RCC 7860 (cell line): ENCODE measurements at places on chromosomes 7 and 10.

GRCh38 chr7:100629117-100629716 is 12.1 kb downstream of the TFR2 start:
- DNase-seq = no peak

GRCh38 chr7:150942001-150942590 is 36.0 kb downstream of the KCNH2 start:
- no peak for DNase-seq

- DNase-seq = no peak
These were observed 7.4 kb upstream of the ZMYND11 start for GRCh38 chr10:127612-128432.

GRCh38 chr10:83953589-83953988 is 185.7 kb upstream of the GHITM start:
- DNase-seq = no peak

GRCh38 chr7:17558135-17558534 is 259.7 kb downstream of the AHR start:
- DNase-seq = no peak

DNA sequence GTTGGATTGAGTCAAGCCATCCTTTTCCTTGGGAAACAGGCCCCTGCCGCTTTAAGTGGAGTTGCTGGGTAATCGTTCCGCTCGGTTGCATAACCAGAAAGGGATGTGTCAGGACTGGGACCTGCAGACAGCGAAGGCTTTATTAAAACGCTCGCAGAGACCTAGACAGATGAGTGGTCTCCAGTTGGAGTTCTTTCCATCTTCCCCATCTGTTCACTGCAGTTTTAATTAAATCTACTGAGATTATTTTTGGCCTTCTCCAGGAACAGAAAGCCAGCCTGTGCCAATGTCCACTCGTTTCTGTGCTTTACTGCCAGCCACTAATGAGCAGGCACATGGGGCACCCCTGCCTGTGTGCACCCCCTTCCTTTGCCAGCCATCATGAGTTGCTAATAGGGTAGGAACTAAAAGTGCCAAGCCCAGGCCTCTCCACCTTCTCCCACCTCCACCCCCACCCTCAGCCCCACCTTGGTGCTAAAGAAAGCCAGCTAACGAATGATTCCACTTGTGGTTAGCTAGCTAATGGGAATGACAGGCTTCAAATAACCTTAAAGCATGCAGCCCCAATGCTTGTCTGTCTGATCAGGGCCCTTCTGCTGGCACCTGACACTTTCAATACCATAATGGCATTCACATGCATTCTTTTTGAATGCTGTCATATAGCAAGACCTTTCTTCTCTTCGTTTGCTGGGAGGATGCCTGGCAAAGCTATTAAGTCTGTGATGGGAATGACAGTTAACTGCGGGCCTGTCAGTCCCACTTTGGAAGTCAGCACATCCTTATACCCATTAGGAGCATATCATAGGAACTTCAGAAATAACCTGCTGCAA is 556.8 kb upstream of the GALNT17 start:
- DNase-seq = peak; percentile 50

- no peak for DNase-seq
These were observed 24.9 kb upstream of the WDFY4 start for GRCh38 chr10:48659790-48660189.

- DNase-seq = no peak
These were observed 280.5 kb downstream of the WDR11 start for GRCh38 chr10:121131426-121132265.

DNA sequence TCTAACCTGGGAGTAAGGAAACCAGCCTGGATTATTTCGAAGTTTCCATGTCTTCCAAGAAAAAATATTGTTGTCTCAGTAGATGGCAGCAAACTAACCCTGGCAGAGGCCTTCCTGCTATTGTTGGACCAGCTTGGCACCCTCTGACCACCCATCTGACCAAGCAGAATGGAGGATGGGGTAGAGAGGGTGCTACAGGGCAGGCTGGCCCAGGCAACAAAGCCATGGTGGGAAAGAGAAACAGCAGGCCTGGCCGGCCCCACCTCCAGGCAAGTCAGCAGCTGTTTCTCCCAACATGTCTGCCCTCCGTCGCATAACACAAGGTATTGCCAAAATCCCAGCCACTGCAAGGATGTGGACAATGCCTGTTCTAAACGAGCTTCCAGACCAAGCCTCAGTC is 95.0 kb downstream of the FAM53B start:
- DNase-seq = no peak

DNA sequence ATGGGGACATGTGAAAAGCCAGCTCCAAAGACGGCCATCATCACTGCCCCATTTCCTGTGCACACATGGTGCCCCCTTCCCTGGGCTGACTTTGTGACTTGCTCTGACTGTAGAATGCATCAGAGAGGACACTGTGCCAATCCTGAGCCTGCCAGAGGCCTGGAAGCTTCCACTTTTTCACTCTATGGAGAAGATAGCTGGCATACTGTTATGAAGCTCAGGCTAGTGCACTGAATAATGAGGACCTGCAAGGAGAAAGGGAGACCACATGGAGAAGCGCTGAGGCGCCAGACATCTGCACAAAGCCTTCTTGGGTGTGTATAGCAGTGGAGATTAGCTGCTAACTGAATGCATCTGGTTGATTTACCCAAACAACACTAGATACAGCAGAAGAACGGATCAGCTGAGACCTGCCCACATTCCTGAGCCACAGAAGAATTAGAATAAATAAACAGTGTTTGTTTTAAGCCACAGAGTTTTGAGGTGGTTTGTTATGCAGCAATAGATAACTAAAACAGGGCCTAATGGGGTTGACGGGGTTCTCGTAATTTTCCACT is 58.9 kb upstream of the C10orf90 start:
- DNase-seq = no peak

- DNase-seq = peak; percentile 9
These were observed 7.6 kb downstream of the SERPINE1 start for GRCh38 chr7:101134399-101134980.

- no peak for DNase-seq
These were observed 42.8 kb downstream of the PDGFA start for GRCh38 chr7:476736-477360.

- DNase-seq = no peak
These were observed 533.0 kb downstream of the PTPRN2 start for GRCh38 chr7:158054611-158055010.

GRCh38 chr7:120920591-120921274 is 29.8 kb upstream of the ING3 start:
- DNase-seq = no peak

GRCh38 chr7:98329791-98330373 is 48.4 kb downstream of the BRI3 start:
- DNase-seq = peak; percentile 85

DNA sequence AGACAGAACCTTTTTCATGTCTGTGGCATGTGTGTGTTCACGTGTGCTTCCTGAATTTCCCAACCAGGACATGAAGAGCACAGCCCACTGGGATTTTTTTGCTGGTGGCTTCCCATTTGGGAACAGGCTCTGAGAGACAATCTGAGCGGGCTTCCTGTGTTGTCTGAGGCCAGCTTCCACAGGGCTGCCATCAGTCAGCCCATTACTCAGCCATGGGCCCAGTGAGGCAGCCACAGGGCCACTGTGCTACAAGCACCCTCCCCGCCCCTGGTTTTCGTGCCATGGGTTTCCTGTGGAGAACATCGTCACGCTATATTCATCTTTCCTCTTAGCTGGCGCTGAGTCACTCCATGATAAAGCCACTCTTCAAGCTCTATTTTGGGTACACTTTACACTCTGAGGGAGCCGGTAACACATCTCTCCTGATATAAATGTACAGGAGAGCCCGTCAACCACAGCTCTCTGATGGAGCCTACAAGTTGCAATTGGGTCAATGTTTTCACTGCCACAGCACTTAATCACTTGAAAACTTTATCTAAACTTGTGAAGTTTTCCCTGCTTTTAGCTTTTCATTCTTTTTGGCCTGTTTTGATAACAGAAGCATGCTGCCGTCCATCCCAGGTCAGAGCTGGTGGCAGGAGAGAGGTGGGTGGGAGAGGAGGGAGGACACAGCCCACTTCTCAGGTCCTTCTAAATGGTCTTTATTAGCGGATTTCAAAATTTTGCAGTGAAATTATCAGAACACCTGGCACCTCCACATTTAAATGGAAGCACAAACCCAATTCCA is 96.9 kb downstream of the HIPK2 start:
- peak; percentile 99 for DNase-seq

GRCh38 chr7:75642810-75643486 is 95.8 kb downstream of the HIP1 start:
- peak; percentile 54 for DNase-seq

DNA sequence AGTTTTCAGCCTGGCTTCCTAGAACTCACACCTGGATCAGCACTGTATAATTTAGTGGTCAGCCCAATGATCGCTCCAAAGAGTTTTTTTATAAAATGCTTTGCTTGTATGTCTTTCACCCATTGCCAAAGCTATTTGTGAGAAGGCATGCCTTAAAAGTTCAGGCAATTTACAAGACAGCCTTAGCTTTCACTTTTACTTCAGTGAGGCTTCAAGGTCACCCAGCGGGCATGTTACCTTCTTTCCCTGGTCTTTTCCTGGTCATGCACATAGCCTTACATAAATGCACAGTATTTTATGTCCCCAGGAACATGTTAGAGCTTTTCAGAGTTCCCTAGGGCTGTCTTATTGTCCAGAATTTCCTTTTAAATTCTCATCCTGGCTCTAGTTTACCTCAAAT is 179.9 kb upstream of the TMEM72 start:
- no peak for DNase-seq

GRCh38 chr10:124984376-124984775 is 42.5 kb downstream of the ZRANB1 start:
- DNase-seq = no peak

DNA sequence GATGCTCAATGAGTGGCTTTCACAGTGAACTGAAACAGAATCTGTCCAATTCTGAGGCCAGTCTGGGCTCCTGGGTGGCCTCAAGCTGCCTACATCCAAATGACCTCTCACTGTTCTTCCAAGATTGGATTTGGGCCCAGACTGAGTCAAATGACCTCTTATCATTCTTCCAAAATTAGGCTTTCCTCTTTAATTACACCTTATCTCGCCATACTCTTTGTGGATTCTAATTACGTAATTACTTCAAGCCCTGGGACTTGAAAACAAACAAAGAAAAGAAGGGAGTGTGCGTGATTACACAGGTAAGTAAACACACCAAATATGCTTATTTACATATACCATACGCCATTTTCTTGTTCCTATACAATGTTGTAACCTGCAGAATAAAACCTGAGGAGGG is 18.8 kb downstream of the SORBS1 start:
- DNase-seq = no peak

GRCh38 chr7:39271402-39271801 is 293.7 kb downstream of the POU6F2 start:
- peak; percentile 30 for DNase-seq

DNA sequence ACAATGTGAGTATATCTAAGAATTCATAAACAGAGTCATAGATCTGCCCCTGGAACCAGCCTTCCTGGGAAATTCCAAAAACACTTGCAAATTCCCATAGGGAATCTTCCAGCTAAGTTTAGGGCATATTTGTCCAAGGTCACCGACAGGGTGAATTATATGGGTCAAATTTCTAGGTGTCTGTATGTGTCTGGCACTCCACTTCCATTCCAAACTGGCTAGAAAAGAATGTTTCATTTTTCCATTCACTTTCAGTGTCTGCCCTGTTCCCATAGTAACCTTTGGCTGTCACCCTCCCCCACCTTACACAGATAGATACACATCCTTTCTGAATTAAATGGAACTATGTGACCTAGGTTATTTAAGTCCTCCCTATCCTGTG is 230.9 kb downstream of the CREB5 start:
- no peak for DNase-seq

GRCh38 chr7:134697205-134697886 is 50.7 kb downstream of the BPGM start:
- no peak for DNase-seq

- no peak for DNase-seq
These were observed 94.0 kb downstream of the ADARB2 start for GRCh38 chr10:1643161-1643907.

DNA sequence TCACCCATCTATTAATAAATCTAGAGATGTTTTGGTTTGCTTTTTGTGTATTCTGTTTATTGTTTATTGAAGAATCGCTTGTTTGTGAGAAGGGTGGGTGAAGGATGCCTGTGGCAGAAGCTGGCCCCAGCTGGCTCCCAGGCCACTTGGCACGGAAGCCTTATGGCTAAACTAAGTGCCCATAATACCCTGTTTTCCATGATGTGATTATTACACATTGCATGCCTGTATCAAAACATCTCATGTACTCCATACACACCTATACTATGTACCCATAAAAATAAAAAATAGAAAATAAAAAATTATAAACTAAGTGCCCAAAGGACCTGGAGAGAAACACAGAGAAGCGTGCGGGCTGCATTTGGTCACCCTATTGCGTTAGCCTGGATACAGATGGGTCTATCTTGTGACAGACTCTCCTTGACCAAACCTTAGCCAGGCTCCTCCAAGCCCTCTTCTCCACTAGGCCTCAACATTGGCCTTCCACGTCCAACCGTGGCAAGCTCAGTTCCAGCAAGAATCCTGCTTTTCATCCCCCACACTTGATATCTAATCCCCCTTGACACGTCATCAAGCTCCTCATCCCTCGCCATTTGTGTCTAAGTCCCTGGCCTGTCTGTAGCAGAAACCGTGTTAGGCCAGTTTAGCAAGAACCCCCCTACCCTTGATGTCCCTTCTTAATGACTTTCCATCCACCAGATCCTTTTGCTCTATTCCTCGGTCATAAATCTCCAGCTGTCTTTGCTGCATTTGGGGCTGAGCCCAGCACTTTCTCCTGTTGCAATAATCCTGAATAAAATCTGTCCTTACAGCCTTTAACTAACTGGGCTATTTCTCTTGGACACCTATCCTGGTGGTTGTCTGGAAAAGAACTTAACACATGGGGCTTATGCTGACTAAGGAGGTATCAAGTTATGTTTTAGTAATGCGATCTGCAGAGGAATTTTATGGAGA is 245.2 kb downstream of the TNS3 start:
- DNase-seq = no peak
